ENCODE measurements at places on chromosomes 5 and 9.

DNA sequence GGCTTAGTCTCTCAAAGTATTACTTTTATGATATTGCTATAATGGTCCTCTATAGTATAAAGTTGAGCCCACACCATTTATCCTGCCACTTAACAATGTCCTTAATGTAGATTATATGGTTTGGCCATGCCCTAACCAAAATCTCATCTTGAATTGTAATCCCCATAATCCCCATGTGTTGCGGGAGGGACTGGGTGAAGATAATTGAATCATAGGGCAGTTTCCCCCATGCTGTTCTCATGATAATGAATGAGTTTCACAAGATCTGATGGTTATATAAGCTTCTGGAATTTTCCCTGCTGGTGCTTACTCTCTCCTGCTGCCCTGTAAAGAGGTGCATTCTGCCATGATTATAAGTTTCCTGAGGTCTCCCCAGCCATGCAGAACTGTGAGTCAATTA is 498.8 kb downstream of the RAB3C start:
- no peak for DNase-seq

DNA sequence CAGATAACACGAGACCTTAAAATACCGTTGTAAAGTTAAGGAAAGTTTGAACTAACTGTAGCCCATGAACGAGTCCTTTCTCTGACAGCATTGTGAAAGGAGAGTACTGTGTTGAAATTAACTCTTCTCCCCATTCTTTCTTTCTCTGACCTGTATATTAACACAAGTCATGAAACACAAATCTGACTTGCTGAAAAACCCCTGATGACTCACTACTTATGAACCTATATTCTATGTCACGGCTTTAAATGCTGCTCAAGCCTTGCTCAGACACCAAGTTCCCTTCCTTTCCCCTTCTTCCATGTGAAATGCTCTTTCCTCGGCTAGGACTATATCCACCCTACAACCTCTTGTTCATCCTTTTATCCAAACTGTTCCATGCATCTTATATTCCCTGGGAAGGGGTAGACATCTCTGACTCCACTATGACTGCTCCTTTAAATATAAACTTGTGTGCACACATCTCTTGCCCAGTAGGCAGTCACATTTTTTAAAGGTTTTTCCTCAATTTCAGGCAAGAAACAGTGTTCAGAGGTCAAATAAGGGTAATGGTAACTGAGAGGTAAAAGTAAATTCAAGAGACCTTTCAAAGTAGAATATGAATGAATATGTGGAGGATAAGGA is 142.9 kb downstream of the NFIB start:
- no peak for DNase-seq

DNA sequence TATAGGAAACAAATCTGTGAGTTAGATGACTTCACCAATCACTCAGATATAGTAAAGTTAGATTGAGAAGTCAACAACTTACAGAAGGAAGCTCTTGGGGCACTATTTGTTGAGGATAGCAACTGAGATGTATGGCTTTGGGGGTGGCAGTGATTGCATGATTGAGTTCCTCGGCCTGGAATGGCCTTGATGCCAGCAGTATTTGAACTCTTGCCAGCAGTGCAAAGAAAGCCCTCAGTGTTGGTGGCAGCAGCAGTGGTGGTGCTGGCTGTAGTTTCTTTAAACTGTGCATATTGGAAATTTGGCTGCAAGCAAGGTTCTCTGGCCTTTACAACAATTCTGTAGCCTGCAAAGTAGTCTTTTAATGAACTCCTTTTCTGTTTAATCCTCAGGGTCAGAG is 41.4 kb upstream of the PJA2 start:
- no peak for DNase-seq

- DNase-seq, result no peak
These were observed 3.4 kb downstream of the PRRC2B start for GRCh38 chr9:131397100-131397790.

DNA sequence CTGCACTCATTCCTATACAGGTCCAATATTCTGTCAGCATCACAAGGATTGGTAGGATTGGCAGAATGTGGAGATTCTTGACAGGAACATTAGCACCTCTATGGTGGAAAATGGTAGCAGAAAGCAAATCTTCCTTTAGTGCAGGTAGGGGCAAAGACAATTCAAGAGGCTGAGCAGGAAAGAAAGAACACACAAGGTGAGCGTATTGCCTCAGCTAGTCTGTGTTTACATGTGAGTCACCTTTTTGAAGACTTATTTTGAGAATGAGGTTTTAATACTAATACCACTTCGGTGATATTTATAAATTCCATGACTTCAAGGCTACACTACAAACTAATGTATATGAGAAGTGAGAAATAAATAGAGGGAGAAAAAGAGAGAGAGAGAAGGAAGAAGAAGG is 717.0 kb downstream of the BRINP1 start:
- no peak for DNase-seq
